ENCODE measurements at places on chromosomes 11 and 22.
A peak's percentile ranks its signal among the peaks of the same experiment; 100 is the strongest.

DNA sequence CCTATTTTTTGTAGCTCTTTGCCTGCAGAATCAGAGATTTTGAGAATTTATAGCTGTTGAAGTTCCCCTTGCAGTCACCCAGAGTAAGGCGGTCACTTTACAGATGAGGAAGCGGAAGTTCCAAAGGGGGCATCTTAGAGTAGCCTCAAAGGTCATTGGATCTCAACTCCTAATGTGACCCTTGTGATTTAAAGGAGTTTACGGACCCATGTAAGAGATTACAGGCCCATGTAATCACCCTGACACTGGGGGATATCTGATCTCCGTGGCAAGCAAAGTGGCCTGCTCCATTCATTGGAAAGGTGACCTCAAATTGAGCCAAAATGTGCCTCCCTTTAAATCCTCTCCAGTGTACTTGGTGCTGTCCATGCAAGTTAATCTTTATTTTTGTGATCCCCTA lies 15.7 kb downstream of the P2RX3 start:
- DNase-seq, result no peak

- DNase-seq, result no peak
Measured at GRCh38 chr22:31639436-31640039, 22.5 kb downstream of the PISD start.

GRCh38 chr11:128716661-128717210 lies 22.9 kb downstream of the FLI1 start:
- peak; percentile 59 for DNase-seq

DNA sequence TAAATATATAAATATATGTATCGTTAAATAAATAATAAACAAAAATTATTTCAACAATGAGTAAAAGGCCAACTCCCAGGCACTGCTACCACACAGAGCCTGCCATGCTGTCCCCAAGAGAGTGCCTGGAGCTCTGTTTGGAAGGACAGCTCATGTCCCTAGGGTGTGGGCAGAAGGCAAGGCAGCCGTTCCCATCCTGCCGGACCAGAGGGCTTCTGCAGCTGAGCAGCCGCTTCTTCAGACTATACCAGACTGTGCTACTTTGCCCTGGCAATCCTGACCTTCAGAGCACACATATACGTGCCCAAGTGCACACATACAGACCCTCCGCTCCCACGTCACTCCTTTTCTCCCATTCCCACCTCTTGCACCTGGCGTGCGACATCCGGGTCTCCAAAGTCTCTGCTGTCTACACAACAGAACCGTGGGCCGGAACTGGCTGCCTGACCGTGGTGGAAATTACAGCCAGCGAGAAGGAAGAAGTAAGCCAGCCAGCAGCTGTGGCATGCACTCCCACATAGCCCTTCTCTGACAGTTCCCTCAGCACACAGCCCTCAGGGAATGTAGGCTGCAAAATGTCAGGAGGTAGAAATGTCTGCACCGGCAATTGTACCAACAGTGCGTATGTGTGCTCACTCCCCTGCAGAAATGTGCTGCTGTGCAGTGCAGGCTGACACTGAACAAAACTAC lies 24.0 kb downstream of the PAX6 start:
- DNase-seq, result no peak

DNA sequence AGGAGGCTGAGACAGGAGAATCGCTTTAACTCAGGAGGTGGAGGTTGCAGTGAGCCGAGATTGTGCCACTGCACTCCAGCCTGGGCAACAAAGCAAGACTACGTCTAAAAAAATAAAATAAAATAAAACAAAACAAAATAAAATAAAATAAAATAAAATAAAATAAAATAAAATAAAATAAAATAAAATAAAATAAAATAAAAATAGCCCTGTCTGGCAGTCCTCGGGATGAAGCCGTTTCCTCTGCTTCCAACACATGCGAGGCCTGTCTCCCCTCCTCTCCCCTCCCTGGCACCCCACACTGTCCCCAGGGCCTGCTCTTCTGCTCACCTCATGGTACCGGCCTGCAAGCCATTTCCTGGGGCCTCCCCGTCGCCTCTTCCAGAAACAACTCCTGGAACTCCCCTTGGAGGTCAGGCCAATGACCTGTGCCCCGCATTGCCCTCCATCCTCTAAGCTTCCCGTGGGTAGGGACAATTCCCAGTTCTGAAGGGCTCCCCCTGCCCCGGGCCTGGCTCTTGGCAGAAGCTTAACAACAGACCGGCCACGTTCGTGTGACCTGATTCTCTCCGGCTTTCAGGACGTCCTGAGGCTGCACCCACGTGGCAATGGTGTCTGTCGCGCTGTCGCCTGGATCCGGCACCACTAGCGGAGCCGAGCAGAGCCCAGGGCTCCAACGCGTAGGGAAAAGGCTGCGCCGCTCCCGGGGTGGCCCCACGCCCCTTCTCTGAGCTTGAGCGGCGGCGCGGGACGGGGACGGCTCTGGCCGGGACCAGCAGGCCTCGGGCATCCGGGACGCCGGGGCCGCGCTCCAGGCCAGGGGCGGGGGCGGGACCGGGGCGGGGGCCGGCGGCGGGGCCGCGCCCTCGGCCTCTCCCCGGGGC lies 456 bp upstream of the PARVB start:
- DNase-seq, result peak; percentile 52

- DNase-seq, result peak; percentile 56
Measured at GRCh38 chr11:122642971-122643370, 12.6 kb upstream of the UBASH3B start.

DNA sequence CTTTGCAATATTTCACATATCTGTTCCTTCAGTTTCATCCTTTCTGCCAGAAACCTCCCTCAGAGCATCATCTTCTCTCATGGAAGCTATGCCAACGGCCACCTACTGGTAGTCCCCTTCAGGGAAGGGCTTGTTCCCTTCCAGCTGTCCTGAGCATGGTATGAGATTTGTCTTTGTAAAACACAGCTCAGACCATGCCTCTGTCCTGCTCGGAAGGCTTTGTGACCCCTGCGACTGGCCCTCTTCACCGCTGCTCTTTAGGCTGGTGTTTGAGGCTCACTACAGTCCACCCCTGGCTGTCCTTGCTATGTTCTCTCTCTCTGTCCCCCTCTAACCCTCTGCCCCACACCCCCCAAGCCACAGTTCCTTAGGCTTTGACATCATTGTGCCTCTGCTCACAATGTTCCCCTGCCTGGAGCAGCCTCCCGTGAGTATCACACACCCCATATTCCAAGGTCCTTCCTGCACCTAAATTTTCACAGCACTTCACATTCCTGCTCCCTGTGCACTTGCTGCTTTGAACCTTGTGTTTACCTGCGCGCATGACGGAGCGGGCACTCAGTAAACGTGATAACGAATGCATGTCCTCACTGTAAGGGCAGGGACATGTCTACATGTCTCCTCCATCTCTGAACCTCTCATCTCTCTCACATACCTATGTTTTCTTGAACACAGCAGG lies 24.0 kb upstream of the ACER3 start:
- DNase-seq, result no peak

- no peak for DNase-seq
Measured at GRCh38 chr11:34823639-34824038, 92.5 kb downstream of the APIP start.

- DNase-seq, result peak; percentile 93
Measured at GRCh38 chr22:30802202-30803166, 107.8 kb downstream of the OSBP2 start.

GRCh38 chr11:121024989-121025388 lies 1.1 kb downstream of the TBCEL start:
- peak; percentile 7 for DNase-seq

- peak; percentile 57 for DNase-seq
Measured at GRCh38 chr11:106482917-106483785, 405.7 kb downstream of the AASDHPPT start.

- DNase-seq, result no peak
Measured at GRCh38 chr11:18253233-18253632, 4.8 kb upstream of the SAA2 start.

DNA sequence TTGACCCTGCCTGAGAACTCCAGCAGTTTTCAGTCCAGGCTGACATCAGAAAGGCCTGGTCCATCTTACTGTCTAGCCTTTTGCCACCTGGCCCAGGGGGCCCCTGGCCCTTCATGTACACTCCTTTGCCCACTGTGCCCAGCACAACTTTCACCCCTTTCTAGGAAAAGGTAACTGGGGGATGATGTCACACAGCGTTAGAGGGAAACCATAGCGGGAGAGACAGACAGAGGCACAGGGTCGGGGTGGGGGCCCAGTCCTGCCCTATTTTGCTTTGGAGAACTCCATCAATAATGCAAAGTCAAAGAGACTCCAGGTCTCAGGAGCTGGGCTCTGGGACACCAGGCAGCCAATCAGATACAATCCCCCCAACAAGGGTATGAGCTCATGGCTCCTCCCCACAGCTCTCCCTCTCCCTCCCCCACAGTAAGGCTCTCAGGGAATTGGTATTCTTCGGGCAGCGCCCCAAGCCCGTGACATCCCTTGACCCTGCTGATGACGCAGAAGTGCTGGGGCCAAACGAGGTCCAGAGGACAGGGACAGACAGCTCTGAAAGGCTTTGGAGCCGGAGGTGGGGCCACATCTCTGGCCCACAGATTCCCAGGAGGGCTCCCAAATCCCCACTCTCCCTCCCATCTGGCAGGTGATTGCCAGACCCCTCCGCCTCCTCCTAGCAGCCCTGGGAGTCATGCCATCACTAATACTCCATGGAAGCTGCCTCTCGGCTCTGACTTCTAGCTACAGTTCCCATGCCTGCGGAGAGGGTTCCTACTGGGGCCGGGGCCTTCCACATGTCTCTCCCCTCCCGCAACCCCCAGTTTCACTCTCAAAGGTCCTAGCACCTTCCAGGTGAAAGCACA lies 5.9 kb downstream of the USP2 start:
- DNase-seq, result peak; percentile 41

GRCh38 chr11:119092880-119093842 lies 8.5 kb downstream of the HMBS start:
- peak; percentile 39 for DNase-seq

DNA sequence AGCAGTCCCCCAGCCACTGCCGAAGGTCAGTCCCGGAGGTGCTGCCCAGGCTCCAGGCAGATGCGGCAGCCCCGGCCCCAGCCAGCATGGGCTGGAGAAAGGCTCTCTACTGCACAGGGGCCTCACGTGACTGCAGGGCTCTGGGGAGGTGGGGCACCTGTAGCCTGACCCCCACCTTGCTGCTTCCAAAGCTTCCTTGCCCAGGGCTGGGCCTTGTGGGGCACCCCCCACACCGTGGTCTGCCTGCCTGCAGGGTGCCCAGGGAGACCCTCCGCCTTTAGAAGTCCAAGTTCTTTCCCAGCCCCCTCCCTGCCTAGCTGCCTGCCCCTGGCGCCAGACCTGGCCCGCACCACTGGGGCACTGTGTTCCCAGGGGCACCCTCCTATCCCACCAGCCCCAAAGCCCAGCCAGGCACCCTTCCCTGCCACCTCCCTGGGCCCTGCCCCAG lies 28.4 kb upstream of the TXNRD2 start:
- DNase-seq, result no peak

- peak; percentile 12 for DNase-seq
Measured at GRCh38 chr11:107702723-107703122, 9.1 kb downstream of the SLN start.

DNA sequence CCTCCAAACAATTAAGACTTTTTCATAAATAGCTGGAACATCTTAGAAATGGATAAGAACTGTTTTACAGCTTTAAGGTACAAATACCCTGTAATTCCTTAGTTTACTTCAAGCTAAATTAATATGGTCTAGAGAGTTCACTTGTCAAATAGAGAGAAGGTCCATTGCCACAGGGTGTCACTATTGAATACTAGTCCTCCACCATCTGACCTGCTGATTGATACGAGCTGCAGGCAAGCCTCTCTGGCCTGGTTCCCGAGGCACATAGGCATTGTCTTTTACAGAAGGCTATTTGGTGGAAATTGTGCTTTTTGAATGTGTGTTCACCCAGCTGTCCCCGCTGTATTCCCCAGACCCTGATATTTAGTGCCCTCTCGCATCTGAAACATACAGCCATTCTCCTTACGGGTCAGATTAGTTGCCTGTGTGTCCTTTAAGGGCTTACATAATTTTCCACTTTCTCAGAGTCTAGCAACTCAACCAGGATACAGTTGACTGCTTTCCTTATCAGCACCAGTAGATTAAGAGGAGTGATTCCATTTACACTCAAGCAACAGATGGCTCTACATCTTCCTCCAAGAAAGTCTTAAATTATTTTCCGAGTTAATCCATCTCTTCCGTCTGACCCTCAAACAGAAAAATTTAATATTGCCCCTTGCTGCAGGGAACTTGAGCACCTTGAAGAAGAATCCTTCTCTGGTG lies 788.8 kb upstream of the FAT3 start:
- no peak for DNase-seq

DNA sequence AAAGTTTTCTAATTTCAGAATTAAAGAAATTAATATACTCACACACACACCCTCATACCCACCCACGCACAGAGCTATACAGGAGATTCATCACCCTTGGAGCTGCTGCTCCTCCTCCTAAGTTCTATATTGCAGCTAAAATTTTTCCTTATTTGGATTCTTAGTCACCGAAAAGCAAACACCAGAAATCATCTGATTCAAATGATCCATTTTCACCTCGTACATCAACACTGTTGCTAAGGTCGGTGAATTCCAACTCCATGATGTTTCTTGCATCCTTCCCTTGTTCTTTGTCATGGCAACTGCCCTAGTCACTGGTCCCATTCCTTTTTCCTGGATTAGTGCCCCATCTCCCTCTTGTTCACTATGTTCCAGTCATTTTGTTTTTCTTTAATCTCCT lies 286.2 kb downstream of the GRM5 start:
- DNase-seq, result peak; percentile 54

GRCh38 chr22:43470941-43471585 lies 59.2 kb downstream of the MPPED1 start:
- DNase-seq, result no peak

DNA sequence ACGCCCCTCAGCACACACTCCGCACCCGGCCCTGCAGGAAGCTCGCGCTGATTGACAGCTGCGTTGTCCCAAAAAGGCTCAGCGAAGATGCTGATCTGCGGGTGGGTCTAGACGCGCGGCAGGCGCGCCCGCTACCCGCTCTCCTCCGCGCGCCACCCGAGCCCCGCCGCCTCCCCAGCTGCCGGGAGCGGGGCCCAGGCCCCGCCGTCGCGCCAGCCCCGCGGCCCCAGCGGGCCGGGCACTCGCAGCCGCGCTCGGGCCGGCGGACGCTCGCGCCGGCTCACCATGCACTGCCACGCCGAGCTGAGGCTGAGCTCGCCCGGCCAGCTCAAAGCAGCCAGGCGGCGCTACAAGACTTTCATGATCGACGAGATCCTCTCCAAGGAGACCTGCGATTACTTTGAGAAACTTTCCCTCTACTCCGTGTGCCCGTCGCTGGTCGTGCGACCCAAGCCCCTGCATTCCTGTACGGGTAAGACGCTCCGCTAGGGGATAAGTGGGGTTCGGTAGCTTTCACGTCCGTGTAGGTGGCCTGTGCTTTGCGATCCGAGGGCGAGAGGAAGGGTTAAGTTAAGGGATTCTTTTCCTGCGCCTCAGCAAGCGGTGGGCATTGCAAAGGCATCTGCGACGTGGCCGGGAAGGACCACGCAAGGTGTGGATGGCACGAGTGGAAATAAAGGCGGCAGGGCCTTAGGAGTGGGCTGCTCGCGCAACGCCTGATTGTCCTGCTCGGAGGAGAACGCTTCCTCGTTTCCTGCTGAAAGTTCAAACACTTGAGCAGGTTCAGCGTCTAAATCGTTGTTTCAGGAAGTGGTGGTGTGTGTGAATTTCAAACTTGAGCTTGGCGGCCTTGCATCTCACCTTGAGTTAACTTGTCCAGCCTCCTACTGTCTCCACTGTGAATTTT lies at the start of gene BARX2:
Gene BARX2, plus strand, starts transcription at position 98 of the 907 bp plus-strand sequence. Its CDS starts 188 bp downstream, at position 286.
- DNase-seq, result peak; percentile 32

GRCh38 chr11:1751999-1752906 lies 1.9 kb upstream of the IFITM10 start:
- DNase-seq, result no peak
